Activated CD8-positive, alpha-beta memory T cell treated with anti-CD3 and anti-CD28 coated beads, Interleukin-2, amount 50 U/mL, for 4 hours (primary cell): ENCODE measurements at places on chromosomes 2 and 18.

- DNase-seq = no peak
Measured at GRCh38 chr2:212871597-212871996, 279.8 kb downstream of the IKZF2 start.

DNA sequence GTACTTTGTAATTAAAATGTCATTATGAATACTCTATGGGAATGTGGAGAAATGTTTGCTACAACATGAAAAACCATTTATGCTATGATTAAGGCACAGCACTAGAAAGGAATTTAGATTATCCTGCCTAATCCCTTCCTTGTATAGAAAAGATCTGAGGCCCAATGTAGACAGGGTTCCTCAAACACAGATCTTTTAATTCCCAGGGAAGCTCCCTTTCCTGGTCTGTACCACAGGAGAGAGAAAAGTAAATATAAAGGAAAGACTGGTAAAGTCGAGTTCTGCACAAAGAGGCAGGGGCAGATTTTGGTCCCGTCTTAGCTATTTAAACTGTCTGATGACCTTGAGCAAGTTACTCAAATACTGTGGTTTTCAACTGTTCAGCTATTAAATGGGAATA is 84.7 kb downstream of the ICA1L start:
- DNase-seq = no peak

DNA sequence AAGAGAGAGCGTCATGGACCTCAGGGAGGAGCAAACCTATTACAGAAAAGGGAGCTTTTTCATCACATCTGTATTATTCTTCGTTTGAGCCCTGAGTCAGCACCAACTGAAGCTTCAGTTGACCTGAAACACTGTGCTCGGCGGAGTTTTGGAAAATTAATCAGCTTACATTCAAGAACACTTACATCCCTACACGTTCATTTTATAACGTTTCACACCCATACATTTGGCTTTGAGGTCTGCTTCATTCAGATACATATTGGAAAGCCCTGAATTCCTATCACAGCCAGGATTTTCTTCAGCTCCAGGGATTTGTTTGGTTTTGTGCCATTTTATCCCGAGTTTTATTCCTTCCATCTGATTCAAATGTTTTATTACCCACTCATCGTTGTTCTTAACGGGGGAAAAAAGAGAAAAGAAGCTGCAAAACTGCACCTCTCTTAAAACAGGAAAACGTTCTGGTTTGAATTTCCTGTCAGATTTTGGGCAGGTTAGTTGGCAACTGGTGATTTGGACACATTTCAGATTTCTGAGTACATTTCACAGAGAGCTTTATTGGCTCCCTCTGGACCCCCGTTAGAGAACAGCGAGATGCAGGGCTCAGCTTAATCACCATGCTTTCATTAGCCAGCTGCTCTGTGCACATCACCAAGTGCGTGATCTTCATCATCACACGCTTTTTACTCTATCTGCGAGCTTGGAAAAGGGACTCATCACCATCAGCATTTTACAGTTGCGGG is 88.8 kb downstream of the CDC42EP3 start:
- no peak for DNase-seq

DNA sequence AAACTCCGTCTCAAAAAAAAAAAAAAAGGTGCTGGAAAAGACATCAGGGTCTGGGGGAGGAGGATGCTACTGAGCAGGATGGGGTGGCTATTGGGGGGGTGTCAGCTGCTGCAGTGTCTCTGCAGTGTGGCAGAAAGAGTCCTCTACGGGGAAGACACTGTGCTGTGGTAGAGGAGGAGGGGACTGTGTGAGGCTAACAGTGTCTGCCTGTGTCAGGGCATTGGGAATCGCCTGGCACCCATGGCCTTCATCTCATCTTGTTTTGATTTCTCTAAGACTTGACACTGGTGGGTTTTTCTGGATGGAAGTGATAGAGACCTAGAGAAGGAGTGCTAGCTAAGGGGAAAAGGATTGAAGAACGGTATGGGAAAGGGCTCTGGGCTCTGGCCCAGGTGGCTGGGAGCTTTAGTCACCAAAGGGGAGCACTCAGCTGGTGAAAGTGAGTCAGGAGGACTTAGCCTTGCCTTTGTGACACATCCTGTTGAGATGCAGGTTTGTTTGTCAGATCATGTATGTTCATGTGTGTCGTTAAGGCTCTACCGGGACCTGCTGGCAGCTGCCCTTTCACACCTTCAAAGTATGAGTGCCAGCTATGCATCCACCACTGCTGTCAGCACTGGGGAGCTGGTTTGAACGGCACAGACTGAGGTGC is 58.0 kb downstream of the FARP2 start:
- no peak for DNase-seq

GRCh38 chr2:122414902-122415301 is 659.5 kb downstream of the TSN start:
- DNase-seq = no peak

- DNase-seq = no peak
Measured at GRCh38 chr2:187312718-187313282, 135.3 kb downstream of the CALCRL start.
